Ureter (tissue), 1 donor: ENCODE measurements at places on chromosomes 4 and X.

GRCh38 chr4:54096295-54096962 is 3.5 kb upstream of the GSX2 start:
- no peak for DNase-seq

DNA sequence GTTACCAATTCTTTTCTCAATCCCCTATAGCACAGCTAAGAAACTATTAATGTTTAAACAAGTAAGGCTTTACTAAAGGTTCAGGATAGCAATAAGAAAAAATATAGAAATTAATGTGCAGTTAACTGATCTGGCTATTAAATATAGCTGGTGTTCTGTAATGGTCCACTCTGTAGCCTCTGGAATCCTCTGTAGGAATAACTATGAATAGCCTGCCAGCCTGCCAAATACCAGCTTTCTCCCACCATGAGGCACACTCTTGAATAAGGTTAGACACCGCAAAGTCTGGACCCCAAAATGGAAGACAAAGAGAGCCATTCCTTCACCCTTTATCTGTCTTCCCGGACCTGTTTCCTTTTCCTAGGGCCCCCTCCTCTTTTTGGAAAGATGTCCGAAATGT is 30.6 kb downstream of the CEP44 start:
- DNase-seq = no peak

GRCh38 chrX:4547213-4547836 is 833.9 kb upstream of the PRKX start:
- peak; percentile 48 for DNase-seq

DNA sequence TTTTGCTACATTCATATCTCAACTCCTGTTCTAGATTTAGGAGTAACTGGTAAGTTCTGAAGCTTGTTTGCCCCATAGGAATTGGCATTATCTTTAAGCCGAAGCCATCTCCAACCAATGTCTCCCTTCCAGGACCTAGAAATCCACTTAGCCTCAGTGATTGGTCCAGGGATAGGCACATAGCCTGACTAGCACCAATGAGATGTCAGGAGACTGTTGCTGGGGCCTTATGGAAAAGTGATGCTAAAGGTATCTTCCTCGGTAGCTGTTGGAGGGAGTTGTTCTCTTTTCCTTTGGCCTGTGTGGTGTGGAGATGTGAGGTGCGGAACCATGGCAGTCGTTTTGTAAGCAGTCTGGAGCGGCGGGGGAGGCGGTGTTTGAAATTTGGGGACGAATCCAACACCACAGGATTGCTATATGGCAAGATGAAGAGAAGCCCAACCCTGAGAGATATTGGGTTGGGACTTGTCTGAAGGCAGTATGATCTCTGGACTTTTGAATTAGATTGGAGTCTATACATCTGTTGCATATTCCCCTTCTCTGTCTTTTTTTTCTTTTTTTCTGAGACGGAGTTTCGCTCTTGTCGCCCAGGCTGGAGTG is 109.8 kb upstream of the ATP6AP2 start:
- no peak for DNase-seq

DNA sequence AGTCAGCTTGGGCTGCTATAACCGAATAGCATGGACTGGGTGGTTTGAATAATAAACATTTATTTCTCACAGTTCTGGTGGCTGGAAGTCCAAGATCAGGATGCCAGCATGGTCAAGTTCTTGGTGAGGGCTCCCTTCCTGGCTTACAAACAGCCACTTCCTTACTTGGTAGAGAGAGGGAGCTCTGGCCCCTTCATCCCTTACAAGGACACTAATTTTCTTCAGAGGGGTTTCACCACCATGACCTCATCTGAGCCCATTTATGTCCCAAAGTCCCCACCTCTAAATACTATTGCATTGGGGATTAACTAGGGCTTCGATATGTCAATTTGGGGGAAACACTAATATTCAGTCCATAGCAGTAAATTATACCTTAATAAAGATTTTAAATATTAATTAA is 61.8 kb downstream of the CLNK start:
- DNase-seq = no peak
